ENCODE measurements at places on chromosomes 2 and 18. TPM values are rescaled to one million over a fixed set of nuclear protein-coding genes. Genes with fewer than 3 reads are reported as not detected.

Gene ANKRD44
- total RNA-seq, result 185 TPM

Gene SAG
- 0.04 TPM for total RNA-seq

Gene CXCR1
- total RNA-seq, result not detected

Gene MAP4K4
- total RNA-seq, result 211 TPM

Gene POTEI
- total RNA-seq, result not detected

Gene NCKAP1
- 0.22 TPM for total RNA-seq

Gene CSRNP3
- total RNA-seq, result not detected

Gene MOGAT1
- not detected for total RNA-seq

Gene SNX17
- total RNA-seq, result 128 TPM

Gene TXNDC2
- total RNA-seq, result 0.13 TPM

Gene RNMT
- total RNA-seq, result 45.5 TPM

Gene UGT1A6
- total RNA-seq, result not detected

Gene POTEC
- total RNA-seq, result not detected

Gene RAMP1
- 4.4 TPM for total RNA-seq

Gene DAW1
- total RNA-seq, result not detected

Gene ABCG5
- not detected for total RNA-seq
